ENCODE measurements at places on chromosomes 7 and 10.

- no peak for DNase-seq
Measured at GRCh38 chr7:129256221-129256620, 31.4 kb downstream of the AHCYL2 start.

DNA sequence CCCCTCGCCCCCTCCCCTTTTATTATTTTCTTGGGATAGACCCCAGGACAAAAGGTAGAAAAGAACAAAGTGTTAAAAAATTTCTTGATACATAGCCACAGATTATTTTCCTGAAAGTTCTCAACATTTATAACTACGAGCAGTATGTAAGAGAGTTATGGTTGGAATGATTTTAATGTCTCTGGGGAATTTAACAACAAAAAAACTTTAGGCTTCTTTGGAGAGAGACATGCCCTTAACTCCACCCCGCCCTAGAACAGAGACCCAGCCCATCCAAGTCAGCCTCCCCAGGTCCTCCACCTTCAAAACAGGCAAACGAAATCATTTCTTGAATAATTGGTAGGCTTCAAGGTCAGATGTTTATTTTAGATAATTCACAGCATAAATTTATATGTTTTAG is 97.1 kb downstream of the TCF7L2 start:
- DNase-seq: no peak

GRCh38 chr10:59880971-59881510 is 25.3 kb downstream of the CCDC6 start:
- DNase-seq: peak; percentile 82

GRCh38 chr7:1176891-1177373 is 16.9 kb upstream of the ZFAND2A start:
- peak; percentile 73 for DNase-seq

DNA sequence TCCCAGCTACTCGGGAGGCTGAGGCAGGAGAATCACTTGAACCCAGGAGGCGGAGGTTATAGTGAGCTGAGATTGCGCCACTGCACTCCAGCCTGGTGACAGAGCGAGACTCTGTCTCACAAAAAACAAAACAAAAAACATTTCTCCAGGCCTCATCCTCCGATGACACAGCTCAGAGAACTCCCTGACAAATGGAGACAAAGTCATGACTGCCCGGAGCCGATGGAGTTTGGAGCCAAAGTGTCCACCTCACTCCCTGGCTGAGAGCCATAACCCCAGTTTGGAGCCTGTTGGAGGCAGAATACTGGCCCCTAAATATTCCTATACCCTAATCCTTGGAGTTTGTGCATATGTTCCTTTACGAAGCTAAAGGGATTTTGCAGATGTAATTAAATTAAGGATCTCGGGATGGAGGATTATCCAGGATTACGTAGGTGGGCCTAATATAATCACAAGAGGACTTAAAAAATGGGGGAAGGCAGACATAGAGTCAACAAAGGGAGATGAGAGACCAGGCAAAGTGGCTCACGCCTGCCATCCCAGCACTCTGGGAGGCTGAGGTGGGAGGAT is 22.7 kb downstream of the SSC4D start:
- DNase-seq: no peak

DNA sequence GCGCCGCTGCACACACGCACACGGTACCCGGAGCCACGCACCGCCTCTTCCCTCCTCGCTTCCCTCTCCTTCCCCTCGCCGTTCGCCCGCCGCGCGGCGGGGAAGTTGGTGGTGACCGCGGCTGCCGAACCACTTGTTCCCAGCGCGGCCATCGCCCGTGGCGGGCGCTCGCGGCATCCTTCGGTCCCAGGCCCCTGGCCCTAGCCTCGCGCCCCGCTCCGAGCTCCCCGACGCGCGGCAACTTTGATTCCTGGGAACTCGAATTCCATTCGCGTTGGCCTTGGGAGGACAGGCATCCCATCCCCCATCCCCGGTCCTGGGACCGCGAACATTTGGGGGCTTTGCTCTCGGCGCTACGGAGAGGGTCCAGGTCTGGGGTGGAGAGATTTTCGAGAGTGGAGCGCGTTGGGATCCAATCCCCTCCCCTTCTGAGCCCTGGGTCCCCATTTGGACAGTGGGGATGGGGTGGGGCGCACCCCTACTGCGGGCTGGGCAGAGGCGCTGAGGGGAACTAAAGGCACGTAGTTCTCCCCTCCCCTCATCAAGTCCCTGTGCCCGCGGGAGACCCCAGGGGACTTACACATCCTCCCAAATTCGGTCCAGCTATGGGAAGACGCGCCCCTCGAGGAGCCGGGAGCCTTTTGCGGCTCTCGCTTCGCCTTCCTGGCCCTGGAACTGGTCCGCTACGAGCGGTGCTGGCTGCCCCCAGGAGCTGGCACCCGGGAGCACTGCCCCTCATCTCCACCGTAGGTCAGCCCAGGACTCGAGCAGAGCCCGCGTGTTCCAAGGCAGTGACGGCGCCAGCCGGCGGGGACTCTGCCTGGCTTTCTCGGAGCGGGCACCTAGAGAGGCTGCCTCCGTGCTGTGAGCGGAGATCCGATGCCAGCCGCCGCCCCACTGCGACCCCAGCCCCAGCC is 834 bp downstream of the CDH23 start:
- DNase-seq: no peak

- DNase-seq: no peak
Measured at GRCh38 chr10:71999360-72000072, 35.3 kb downstream of the CHST3 start.

GRCh38 chr7:122919643-122920181 is 33.5 kb upstream of the CADPS2 start:
- DNase-seq: no peak

GRCh38 chr10:105063796-105064195 is 422.7 kb downstream of the SORCS3 start:
- DNase-seq: no peak

DNA sequence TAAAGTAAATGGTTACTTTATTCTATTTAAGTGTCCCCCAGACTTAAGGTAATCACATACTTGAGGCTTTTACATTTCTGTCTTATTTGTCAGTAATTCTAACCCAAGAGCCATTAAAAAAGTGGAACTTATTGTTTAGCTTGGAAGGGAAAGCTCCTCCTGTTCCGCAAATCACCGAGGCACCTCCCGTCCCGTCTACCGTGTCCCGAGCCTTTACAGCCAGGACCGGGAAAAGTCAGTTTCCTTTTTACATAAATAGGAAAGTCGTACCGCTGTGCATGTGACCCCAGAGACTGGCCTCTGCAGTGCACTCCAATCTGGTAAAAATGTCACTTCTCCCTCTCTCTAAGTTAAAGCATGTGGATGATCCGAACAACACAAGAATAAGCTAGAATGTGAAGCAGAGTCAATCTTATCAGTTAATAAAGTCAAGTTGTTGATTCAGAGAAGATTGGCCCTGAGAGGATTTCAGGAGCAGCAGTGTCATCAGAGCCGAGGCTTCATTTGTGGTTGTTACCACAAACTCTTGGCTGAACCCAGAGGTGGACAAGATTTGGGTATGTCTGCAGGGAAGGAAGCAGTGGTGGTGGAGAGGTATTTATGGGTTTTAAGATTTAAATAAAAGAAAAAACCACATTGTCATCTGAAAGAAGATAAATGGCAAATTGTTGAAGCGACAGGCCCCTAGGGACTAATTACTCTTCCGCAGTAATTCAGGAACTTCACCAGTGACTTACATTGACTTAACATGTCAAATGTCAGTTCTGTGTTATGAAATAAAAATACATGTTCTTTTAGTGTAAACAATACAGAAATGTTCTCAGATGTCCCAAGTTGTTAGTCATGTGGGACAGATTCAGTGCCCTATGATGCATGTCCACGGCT is 316.6 kb upstream of the ZNF32 start:
- DNase-seq: no peak

DNA sequence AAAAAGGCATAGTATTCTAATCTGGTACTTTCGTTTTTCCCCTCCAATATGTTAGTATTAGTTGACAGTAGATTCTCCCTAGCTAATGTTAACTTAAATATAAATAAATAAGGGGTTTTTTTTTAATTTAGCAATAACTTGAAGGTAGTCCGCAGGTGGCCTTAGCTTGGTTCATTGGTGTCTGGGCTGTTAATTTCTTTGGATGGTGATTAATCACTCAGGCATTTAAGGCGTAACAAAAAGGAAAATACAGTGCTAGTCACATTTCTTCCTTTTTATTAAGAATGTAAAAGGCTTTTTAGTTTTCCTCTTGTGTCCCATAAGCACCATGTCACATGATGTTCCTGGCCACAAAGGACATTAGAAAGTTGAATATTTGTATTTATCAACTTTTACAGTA is 161.0 kb upstream of the POT1 start:
- no peak for DNase-seq

- no peak for DNase-seq
Measured at GRCh38 chr7:121459148-121459547, 63.0 kb upstream of the FAM3C start.

DNA sequence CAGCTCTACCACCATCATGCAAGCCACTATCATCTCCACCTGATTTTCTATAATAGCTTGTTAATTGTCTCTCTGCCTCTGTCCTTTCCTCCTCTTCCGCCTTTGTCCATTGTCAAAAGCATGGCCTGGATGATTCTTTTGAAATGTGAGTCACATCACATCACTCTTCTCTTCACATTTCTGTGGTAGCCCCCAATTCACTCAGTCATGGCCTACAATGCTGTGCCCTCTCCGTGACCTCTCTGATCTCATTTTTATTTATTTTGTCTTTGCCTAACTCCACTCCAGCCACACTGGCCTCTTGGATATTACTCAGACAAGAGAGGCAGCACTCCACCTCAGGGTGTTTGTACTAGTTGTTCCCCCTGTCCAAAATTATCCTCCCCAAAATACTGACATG is 4.9 kb upstream of the ABCB4 start:
- no peak for DNase-seq

GRCh38 chr7:97623333-97623732 is 108.6 kb upstream of the TAC1 start:
- no peak for DNase-seq

GRCh38 chr10:88386204-88386788 is 196.8 kb downstream of the RNLS start:
- no peak for DNase-seq

DNA sequence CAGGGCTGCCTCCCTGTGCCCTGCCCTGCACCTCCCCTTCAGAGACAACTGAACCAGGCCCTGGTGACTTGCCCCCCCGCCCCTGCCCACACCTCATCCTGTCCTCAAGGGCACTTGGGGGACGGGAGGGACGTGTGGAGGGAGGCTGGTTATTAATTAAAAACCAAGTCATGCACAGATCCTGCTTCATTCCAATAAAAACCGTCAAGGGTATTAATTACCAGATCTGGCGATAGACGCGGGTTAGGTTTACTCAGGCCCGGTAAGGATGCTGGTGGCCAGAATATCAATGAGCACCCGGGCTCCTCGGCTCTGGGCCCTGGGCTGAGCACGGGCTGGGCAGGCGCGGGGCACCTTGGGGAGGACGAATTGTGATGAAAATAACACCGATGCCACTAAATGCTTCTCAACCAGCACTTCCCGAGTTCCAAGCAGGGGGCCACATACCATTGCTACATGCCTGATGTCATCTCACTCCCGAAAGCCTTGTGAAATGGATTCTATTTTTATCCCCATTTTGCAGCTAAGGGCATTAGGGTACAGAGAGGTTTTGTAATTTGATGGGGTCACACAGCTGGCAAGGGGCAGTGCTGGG is 24.5 kb upstream of the GTF2IRD1 start:
- DNase-seq: no peak
